ENCODE measurements at places on chromosomes 6 and 20. TPM values are rescaled to one million over a fixed set of nuclear protein-coding genes. Genes with fewer than 3 reads are reported as not detected.

GRCh38 chr6:30640481-30640880 lies 6.5 kb upstream of the C6orf136 start:
- H3K27ac ChIP-seq, result no peak overlapping the region
- H3K4me1 ChIP-seq, result no peaks in the 10 kb centered on the region
- no peak overlapping the region for H3K4me3 ChIP-seq
- H3K36me3 ChIP-seq, result no peaks in the 10 kb centered on the region

The SLC22A3 gene
- 91.9 TPM for total RNA-seq

The KCTD20 gene
- 30.4 TPM for total RNA-seq

- no peak overlapping the region for H3K4me3 ChIP-seq
- peaks cover 31% of the 10 kb centered on the region for H3K36me3 ChIP-seq
- peaks cover 72% of the 10 kb centered on the region for H3K4me1 ChIP-seq
- no peaks in the 10 kb centered on the region for H3K27me3 ChIP-seq
These were observed 7.4 kb downstream of the ASXL1 start for GRCh38 chr20:32365564-32365963.

- no peak for DNase-seq
- H3K4me1 ChIP-seq, result no peaks in the 10 kb centered on the region
- H3K36me3 ChIP-seq, result no peaks in the 10 kb centered on the region
- H3K27ac ChIP-seq, result no peak overlapping the region
These were observed 86.4 kb upstream of the TENT5A start for GRCh38 chr6:81838724-81839426.
